Fibroblast of villous mesenchyme (primary cell): ENCODE measurements at places on chromosomes 4 and X.

DNA sequence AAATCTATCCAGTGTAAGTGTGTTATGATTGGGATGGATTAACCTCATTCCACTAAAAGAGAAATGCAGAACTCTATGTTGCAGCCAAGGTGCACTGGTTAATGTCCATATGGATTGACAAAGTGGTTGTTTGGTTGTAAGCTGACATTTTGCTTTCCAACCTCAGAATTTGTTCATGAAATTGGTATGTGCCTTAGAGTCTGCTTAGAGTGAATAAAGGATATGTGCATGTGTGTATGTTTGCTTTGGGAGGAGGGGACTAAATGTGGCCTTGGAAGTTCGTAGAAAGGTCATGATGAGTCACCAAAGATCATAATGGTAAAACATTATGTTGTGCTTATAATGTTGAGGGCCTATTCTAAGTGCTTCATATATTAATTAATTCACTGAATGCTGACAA lies 44.1 kb upstream of the MBNL3 start:
- DNase-seq: peak; percentile 93

GRCh38 chrX:21155916-21156315 lies 218.3 kb upstream of the CNKSR2 start:
- DNase-seq: peak; percentile 1

- DNase-seq: peak; percentile 17
Observed at GRCh38 chr4:36241771-36242170, 2.5 kb downstream of the ARAP2 start.

DNA sequence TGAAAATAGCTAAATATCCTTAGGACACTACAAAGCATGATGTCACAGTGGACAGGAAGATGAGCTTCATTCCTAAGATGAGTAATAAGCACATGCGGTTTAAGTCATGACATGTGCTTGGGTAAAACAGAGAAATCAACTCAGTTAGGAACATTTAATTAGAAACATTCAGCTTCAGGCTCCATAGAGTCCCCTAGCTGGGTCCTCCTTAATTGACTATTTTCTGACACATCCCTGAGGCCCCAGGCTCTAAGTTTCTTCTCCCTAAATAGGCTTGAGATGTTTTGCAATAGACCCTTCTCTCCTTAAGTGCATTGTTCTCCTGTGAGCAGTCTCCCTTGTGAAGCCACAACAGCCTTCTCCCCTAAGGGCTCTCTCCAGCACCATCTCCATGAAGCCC lies 70.4 kb upstream of the ANXA3 start:
- peak; percentile 90 for DNase-seq

DNA sequence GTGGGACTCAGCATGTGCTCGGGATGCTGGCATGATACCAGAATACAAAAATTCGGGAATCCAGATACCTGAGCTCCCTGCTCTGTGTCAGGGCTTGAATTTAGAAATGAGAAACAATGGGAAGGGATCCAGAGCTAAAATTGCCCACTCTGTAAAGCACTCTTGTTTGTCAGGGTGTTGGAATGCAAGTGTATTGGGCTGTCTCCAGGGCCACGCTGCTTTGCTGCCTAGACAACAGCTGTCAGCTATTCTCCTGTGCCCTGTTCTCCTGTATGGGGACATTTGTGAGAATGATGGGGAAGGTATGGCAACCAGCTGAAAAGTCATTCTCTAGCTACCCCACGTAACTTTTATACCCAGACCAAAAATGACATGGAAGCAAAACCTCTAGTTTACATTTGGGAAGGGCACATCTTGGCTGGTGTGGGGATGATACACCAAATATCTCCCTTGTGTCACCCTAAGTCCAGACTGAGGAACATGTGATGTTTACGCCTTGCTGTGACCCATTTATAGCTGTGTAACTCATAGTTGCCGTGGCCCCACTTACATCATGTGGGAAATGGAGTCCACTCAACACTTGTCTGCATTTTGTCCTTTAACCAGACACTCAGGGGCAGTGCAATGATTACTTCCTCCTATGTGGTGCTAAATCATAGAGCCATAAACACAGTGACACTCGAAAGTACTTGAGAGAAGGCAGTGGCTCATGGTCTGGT lies 46.6 kb downstream of the SMPX start:
- no peak for DNase-seq

- no peak for DNase-seq
Observed at GRCh38 chr4:67234296-67234695, 311.0 kb downstream of the CENPC start.

DNA sequence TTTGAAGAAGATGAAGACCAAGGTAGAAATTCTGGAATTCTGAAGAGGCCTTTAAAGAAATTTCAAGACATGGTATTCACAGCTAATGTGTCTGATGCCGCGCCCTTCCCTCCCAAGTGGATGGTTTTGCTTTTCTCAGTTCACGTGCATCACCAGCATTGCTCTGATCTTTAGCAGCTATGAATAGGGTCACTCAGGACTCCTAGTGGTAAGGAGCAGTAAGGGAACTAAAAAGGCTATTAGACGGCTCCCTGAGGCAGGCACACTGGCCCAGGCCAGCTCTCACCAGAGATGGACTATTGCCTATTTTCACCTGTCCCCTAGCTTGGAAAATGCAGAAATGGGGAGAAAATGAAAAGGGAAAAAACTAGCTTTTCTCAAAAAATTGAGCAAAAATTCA lies 447.5 kb upstream of the RASGEF1B start:
- no peak for DNase-seq

GRCh38 chr4:188295899-188296298 lies 156.7 kb downstream of the TRIML1 start:
- DNase-seq: no peak

- no peak for DNase-seq
Observed at GRCh38 chrX:28124416-28124815, 143.2 kb upstream of the DCAF8L1 start.

GRCh38 chrX:130669233-130669632 lies 233.8 kb downstream of the ENOX2 start:
- DNase-seq: peak; percentile 65

DNA sequence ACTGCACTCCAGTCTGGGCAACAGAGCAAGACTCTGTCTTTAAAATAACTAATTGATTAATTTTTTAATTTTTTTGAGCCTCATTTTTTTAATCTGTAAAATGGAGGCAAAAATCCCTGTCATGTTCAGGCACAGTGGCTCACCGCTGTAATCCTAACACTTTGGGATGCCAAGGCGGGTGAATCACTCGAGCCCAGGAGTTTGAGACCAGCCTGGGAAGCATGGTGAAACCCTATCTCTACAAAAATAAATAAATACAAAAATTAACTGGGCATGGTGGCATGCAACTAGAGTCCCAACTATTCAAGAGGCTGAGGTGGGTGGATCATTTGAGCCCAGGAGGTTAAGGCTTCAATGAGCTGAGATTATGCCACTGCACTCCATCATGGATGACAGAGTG lies 15.4 kb downstream of the AMTN start:
- DNase-seq: no peak

- peak; percentile 0 for DNase-seq
Observed at GRCh38 chr4:31539284-31540069, 819.3 kb downstream of the PCDH7 start.

GRCh38 chr4:80790152-80790551 lies 240.4 kb upstream of the BMP3 start:
- DNase-seq: no peak

DNA sequence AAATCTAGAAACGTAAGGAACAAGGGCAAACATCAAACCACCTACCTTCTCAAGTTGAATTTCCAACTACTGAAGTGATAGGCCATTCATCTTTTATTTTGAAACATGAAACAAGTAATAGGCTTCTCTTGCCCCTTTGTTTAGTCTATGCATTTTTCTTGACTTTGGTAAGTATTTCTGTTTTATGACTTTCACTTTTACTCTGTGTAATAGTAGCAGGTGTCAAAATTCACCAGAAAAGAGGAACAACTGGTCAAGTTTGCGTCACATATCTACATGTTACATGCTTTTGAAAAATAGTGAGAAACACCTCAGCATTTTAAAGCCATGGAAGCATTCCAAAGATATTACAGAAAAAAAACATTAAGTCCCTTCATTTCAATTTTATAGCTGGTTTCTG lies 157.1 kb upstream of the FTHL17 start:
- DNase-seq: peak; percentile 72

DNA sequence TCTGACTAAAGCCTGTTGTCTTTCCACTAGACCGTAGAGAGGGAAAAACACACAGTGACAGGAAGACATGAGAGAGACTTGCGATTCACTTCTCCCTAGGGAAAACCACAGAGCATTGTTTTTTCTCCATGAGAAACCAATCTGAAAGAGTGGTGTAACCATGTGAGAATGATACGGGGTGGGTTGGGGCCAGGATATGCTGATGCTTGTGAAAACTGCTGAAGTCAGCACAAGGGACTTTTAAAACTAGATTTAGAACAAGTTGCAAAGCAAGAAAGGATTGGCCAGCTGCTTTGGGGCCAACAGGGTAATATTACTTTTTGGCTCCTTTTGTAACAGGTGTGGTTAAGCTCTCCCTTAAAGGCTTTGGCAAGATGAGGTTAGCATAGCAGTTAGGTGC lies 66.1 kb downstream of the NHSL2 start:
- no peak for DNase-seq

GRCh38 chrX:96837808-96838207 lies 45.9 kb upstream of the RPA4 start:
- DNase-seq: no peak

DNA sequence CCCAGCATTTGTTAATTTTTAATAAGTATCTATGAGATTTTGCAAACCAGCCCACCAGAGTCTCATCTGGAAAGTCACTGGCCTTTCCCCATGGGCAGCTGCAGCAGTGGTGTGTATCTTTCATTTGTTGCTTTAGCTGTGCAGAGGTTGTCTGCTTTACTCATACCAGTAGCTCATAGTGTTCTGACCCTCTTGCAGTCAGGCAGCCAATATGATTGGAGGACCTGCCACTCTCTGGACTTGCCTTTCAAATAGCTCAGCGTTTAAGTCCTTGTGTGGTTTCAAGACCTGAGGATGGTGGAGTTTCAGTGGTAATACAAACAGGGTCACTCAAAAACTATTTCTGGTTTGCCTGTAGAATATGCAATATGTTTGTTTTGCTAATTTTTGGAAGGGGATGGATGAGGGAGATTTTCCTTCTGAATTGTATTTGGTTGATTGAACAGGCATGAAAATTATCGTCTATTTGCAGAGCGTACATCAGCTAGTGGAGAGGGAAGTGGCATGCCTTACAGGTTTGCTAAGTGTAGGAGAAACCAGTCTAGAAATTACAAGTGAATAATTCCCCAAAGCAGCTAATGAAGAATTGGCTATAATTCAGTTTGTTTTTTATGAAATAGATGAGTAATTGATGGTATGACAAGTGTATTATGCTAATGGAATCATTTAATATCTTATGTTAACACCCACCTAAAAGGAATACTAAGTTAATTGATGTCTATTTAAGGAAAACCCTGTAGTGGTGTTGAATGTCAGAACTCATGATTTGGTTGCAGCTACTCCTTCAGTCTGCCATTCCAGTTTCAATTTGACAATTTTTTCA lies 8.9 kb downstream of the POLA1 start:
- DNase-seq: no peak

DNA sequence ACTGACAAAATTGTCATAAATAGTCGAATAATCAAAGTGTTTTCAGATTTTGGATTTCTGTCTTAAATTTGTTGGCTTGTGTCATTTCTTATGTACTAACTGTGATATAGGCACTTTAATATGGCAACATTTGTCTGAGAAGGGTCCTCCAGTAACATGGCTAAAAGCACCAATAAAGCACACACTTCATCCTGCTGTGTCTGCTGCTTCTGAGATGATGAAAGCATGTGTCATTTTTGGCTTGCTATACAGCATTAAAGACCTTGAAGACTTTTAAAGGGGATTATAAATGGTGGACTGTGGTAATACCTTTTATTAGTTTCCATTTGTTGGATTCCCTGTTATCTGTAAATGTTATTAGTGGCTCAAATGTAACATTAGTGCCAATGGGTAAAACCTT lies 551.8 kb upstream of the GRID2 start:
- no peak for DNase-seq
